Esophagus squamous epithelium (tissue), 5 donors: ENCODE measurements at places on chromosomes 1 and 21.

DNA sequence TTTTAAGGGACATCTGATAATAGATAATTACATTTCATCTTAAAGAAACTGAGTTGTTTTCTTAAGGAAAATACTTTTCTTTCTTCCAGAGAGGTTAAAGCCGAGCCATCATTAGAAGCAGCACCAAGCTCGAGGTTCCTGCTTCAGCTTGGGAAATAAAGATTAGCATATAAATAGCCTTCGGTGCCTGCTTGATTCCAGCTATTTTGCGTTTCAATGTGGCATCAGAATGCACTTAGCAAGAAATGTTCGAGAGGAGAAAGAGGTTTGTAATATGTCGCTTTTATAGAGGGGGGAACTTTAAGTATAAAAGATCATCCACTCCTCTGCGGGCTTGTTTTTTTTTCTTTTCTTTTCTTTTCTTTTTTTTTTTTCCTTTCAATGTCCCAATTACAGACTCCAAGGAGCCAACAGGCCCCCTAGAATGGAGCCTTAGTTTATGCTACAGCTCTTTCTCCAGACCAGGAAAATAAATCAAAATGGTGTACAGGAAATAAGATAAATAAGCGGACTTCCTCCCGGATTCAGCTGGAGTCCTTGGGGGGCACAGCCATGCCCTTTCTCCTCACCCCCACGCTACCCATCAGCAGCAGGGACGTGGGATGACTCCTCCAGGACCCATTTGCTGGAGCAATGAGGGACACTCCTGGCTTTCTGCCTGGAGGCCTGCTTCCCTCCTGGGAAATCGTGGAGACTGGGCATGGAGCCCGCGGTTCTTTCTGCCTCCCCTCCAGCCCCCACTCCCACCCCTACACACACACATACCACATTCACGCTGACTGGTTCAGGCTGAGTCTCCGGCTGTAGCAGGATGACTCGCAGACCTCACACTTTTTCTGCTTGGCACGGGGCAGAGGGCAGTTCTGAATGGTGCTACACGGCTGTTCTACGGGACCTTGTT, 131.6 kb downstream of the RRAGC start:
- DNase-seq = no peak

DNA sequence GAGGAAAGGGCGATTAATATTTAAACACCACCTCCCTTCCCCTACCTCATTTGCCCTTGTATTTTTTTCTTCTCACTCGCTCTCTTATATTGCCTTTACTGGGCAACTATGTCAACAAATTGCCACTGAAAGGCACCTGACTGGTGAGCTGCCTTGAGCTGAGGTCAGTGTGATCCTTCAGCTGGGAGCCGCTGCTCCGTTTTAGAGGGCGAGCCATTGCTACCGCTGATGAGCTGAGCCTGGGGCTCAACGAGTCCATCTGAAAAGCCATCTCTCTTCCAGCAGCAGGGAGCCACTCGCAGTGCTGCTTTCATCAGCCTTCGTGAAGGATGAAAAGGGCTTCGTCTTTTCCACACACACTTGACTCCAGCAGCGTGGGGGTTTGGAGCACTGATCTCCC, 108.0 kb upstream of the KIF26B start:
- no peak for DNase-seq

DNA sequence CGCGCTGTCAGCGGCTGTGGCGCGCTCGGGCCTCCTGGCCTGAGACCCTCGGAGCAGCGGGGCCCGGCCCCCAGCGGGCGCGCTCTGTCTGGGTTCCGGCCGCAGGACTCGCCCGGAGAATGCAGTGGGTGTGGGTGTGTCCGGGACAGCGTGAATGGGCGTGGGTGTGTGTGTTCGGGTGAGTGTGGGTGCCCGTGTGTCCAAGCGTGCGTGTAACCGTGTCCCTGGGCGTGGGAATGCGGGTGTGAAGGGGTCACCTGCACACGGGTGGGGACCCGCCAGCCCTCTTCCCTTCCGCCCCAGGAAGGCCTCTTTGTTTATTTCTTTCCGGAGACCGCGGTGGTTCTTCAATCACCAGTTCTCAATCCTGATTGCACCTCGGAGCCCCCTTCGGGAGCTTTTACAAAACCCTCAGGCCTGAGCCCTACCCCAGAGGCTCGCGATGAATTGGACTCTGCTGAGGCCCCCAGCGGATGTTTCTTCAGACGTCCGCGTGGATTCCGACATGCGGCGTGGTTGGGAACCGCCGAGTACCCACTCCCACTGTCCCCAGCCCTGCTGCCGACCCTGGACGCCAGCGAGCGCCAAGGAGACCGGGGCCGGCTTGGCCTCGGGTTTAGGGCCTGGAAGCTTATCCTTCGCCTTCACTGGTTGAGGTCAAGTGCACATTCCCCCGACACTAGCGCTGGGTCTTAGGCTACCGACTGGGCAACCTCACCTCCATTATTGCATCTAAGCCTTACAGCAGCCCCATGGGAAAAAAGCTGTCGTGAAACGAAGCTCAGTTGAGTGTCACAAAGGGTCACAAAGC, 19.3 kb downstream of the SERTAD4 start:
- DNase-seq = no peak

- DNase-seq = no peak
These were observed 13.5 kb upstream of the SYT2 start for GRCh38 chr1:202723708-202724107.

DNA sequence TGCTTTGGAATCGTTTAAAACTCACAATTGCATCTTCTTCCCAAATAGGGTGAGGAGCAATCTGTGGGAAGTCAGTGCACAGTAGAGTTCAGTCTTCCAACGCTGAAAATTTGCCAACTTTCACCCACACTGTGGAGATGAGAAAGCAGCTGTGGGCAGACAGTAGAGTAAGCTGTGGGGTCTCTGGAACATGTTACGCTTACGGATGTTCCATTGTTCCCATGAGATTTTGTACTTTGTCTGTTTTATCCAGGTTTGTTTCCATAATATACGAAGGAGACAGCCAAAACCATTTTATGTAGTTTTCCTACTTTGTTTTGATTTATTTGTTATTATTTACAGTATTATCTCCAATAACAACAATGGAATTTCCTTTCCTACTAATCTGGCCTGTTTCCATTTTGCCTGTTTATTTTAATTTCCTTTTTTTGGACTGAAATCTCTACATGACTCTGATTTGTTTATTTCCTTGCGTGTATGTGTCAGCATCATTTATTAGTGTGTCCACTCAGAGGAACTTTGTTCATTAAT, 65.1 kb upstream of the RGL1 start:
- no peak for DNase-seq

GRCh38 chr1:59696421-59697115, 118.2 kb upstream of the HOOK1 start:
- no peak for DNase-seq

- DNase-seq = no peak
These were observed 575.5 kb downstream of the MRPL39 start for GRCh38 chr21:25031750-25032149.

DNA sequence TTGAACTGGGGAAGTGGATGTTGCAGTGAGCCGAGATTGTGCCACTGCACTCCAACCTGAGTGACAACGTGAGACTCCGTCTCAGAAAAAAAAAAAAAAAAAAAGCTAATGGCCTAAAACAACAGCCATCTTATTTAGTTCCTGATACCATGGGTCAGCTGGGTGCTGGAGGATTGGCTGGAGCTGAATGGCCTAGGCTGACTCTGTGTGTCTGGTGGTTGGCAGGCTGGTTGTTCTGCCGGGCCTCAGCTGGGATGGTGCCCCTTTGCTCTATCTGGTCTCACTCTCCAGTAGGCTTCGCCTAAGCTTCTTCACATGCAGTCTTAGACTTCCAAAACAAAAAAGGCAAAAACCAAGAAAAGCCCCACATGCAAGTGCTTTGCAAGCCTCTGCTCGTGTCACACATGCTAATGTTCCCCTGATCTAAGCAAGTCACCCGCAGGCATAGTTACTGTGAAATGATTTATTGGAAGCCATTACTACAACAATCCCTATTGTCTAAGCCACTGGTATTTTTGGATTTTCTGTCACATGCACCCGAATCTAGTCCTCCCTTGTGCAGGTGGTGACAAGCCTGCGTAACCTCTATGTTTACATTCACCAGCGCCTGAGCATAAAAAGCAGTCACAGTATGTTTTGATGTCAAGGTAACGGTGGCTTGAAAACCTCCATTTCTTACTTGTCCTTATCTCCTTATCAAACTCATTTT, 39.6 kb upstream of the KANK4 start:
- no peak for DNase-seq

- DNase-seq = no peak
These were observed 21.5 kb downstream of the NPHP4 start for GRCh38 chr1:5970610-5971273.

DNA sequence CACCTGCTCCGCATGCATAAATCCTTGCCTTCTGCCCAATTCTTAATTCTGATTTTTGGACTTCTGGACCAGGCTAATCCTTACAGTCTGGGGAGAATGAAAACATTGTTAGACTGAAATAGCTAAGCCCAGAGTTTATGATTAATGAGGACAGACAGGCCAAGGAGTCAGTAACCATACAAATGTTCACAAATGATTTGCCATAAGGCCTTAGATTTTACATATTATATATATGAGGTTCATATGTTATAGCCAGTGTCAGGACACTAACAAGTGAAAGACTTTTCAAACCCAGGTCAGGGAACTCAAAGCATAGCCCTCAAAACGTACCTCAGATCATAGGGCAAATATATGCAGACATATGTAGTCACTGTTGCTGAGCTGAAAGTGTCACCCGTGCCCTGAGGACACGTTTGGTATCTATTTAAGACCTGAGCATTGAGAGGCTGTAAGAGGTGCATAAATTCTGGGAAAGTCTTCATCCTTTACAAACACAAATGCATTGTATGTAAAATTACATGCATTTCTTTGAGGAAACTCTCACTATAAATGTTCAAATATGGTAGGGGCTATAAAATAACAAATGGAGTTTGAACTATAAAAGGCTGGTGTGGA, 45.3 kb upstream of the FBXO28 start:
- DNase-seq = no peak
